ENCODE measurements at places on chromosomes 4 and X.

- DNase-seq, result no peak
Measured at GRCh38 chrX:96650023-96650422, 34.6 kb upstream of the DIAPH2 start.

- no peak for DNase-seq
Measured at GRCh38 chrX:103356130-103356798, at the start of gene TCEAL9. TCEAL9 (plus strand) TSS chrX:103356506; CDS start chrX:103357685, 1,179 bp downstream.

DNA sequence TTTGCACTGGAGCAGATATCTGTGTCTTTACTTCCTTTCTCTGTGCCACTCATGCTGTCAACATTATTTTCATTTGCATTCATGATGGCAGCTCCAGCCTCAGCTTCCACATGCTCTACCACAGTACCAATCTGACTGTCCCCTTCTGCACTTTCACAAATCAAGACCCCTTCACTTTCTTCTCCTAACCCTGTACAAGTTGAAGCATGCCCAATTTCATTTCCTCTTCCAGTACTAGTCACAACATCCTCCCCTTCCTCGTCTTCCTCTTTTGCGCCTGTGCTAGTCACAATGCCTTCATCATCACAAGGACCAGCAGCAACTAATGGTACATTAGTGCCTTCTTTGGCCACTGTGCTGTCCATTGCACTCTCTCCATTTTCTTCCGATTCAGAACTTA lies 26.5 kb downstream of the BOD1L1 start:
- no peak for DNase-seq

DNA sequence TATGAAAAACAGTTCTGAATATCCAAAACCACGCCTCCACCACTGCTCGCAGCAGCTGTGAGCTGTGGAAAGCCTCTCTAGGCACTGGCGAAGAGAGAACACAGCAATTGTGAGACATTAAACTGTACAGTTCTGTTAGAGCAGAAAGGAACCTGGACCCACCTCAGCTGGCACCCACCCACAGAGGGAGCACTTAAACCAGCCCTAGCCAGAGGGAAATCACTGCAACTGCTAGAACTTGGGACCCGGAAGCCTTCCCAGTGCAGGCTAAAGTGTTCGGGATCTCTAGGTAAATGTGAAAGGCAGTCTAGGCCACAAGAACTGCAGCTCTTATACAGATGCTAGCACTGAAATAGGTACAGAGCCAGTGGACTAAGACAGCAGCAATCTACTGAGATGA lies 308.8 kb downstream of the PRR32 start:
- DNase-seq, result no peak

GRCh38 chrX:68918202-68918601 lies 89.4 kb downstream of the EFNB1 start:
- no peak for DNase-seq

- no peak for DNase-seq
Measured at GRCh38 chr4:96035727-96036126, 195.8 kb downstream of the PDHA2 start.

DNA sequence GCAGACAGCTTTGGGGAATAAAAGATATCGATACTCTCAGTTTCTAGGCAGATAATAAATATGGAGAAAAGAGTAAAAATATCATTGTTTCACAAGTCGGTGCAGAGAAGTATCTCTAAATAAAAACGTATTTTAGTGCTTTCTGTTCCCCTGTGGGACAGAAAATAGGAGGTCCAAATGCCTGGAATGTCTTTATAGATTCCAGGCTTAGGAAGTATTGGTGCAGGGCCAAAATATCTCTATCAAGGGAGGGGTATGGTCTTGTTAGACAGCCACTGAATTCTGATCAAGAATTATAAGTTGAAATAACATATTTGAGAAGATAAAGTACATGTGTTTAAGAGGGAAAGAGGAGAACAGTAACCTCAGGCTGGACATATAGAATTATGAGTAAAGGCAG lies 596.4 kb downstream of the PCDH18 start:
- DNase-seq, result no peak

DNA sequence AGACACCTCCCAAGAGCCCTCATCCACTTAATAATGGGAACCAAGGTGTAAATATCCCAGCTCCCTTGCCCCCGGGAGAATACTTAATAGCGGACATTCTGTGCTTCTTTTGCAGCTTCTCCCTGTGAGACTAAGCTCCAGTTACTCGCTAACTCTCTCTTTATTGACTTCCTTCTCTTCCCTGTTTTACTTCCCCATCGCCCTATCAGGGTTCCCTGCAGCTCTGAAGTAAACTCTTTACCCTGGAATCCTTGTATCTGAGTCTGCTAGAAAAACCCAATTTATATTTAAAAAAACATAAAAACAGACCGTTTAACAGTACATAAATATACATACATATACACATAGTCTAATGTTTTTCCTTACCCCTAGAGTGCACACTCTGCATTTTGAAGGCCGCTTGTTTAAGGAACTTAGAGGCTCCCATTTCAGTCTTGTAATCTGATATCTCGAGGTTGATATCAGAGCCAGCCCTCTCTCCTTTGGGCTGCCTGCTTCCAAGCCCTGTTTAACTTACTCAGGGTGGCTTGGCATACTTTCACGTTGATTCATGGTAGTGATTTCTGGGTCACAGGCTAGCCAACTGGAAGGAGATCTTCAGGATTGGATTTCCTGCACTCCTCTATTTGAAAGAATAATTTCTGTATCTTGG lies 177.4 kb upstream of the SCML1 start:
- DNase-seq, result no peak

GRCh38 chr4:166091912-166092510 lies 219.0 kb downstream of the TLL1 start:
- DNase-seq, result peak; percentile 3

DNA sequence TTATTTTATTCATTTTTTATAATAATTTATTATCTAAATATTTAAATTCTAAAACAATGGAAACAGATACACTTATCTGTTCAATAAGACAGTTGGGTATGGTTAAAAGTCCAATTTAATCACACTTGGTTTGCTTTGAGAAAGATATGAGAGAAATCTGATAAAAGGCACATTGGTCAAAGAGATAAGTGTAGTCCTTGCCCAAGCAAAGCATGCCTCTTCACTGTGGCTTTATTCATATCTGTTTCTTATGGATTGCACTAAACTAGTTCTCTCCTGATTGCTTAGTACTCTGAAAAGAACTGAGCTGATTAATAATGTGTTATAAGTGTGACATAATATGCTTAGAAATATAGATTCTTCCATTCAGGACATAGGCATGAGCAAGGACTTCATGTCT lies 39.8 kb downstream of the CXCL1 start:
- no peak for DNase-seq

DNA sequence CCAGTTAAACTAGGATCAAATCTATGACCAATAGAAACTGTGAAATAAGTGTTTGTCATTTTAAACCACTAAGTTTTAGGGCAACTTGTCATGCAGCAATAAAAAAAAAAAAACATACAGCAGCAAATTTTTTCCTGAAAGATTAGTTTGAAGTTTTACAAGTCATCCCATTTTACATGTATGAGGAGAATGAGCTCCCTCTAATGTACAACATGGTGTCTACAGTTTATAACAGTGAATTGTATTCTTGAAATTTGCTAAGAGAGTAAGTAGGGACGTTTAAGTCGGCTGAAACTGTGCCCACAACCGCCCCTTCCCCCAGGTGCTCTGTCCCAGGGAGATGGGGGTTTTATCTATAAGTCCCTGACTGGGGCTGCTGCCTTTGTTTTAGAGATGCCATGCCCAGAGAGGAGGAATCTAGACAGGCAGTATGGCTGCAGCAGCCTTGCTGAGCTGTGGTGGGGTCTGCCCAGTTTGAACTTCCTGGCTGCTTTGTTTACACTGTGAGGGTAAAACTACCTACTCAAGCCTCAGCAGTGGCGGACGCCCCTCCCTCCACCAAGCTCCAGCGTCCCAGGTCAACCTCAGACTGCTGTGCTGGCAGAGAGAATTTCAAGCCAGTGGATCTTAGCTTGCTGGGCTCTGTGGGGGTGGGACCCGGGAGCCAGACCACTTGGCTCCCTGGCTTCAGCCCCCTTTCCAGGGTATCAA lies 499.3 kb upstream of the CT83 start:
- DNase-seq, result no peak

- DNase-seq, result no peak
Measured at GRCh38 chr4:73417973-73418372, 13.9 kb downstream of the ALB start.

DNA sequence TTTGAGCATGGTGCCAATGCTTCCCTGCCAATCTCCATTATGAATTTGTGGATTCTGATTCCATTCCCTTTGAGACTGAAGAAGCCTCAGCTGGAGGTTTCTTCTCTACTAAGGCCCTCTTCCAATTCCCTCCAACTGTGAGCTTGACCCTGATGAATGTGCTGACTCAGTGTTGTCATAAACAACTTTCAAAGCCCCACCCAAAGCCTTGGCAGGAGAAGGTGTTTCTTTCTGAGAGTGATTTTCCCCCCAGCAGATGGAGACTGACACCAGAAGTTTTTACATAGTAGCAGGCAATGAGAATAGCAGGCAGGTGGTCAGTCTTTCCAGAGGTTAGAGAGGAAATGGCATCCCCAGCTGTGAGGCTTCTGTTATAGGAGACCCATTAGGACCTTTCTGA lies 53.1 kb downstream of the OCRL start:
- no peak for DNase-seq
